ENCODE measurements at places on chromosomes 2 and 18. TPM values are rescaled to one million over a fixed set of nuclear protein-coding genes. Genes with fewer than 3 reads are reported as not detected.

CHRNG gene
- not detected for polyA plus RNA-seq

CRACDL gene
- polyA plus RNA-seq = 0.28 TPM

TGFA gene
- polyA plus RNA-seq = 2.7 TPM

ALPI gene
- polyA plus RNA-seq = not detected

ZSWIM2 gene
- polyA plus RNA-seq = not detected

DNAH6 gene
- not detected for polyA plus RNA-seq

UGT1A7 gene
- polyA plus RNA-seq = not detected

LHCGR gene
- polyA plus RNA-seq = not detected

OSBPL1A gene
- 6.3 TPM for polyA plus RNA-seq

REG3G gene
- polyA plus RNA-seq = not detected

M1AP gene
- polyA plus RNA-seq = 1.00 TPM

MYCN gene
- not detected for polyA plus RNA-seq

ATP5MC3 gene
- polyA plus RNA-seq = 113 TPM

LONRF2 gene
- not detected for polyA plus RNA-seq

SCYGR4 gene
- not detected for polyA plus RNA-seq

POMC gene
- polyA plus RNA-seq = 4.6 TPM

CNDP1 gene
- polyA plus RNA-seq = not detected

DYNAP gene
- not detected for polyA plus RNA-seq

IL37 gene
- polyA plus RNA-seq = not detected

SMYD1 gene
- not detected for polyA plus RNA-seq

SYT4 gene
- polyA plus RNA-seq = not detected

TNFRSF11A gene
- polyA plus RNA-seq = 0.05 TPM

MOGAT1 gene
- not detected for polyA plus RNA-seq

SAG gene
- polyA plus RNA-seq = not detected

CXCR1 gene
- 0.59 TPM for polyA plus RNA-seq

IGFBP5 gene
- not detected for polyA plus RNA-seq

SLC16A14 gene
- polyA plus RNA-seq = not detected

TNS1 gene
- polyA plus RNA-seq = 1.6 TPM

Measured in CD14-positive monocyte (primary cell).